ENCODE measurements at places on chromosomes 16 and 17.

GRCh38 chr17:66392783-66393437 is 90.5 kb downstream of the PRKCA start:
- no peak for DNase-seq

DNA sequence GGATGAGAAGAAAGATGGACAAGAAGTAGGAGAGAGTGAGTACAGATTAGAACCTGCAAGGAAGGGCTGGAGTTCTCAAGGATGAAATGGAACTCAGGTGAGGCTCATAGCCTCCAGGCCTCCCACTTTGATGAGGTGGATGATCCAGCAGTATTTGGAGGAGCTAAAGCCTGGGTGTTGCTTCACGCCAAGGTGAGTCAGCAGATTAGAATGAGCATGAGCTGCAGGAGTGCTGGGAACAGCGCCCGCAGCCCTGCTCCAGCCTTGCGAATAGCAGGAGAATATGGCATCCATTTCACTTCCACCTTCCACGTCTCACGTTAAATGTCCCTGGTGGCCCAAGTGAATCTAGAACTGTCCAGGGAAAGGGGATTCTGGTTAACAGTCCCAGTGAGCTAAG is 94.4 kb upstream of the CPHXL start:
- DNase-seq = no peak

DNA sequence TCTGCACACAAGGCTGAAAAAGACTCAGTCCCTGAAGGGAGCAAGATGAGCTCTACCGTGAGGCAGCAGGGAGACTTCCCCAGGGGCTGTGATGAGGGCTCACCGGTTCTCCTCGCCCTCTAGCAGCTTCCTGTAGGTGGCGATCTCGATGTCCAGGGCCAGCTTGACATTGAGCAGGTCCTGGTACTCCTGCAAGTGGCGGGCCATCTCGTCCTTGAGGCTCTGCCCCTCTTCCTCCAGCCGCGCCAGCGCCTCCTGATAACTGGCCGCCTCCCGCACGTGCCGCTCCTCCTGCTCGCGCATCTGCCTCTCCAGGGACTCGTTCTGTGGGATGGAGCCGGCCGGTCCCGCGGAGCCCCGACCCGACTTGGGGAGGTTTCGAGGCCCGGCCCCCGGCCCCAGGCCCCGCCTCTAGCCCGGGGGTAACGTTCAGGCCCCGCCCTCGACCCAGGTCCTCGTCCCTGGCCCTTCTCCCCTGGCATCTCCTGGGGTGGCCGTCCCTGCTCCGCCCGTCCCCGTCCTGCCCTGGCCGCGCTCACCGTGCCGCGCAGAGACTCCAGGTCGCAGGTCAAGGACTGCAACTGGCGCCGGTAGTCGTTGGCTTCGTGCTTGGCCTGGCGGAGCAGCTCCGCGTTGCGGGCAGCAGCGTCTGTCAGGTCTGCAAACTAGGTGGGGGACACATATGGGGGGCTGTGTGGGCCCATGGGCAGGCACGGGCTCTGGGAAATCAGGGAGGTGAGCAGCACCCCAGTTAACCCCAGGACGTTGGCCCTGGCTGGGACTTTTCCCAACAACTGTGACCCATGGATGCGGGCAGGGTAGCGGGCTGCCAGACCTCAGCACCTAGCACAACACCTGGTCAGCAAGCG is 3.9 kb downstream of the GFAP start:
- peak; percentile 48 for DNase-seq

DNA sequence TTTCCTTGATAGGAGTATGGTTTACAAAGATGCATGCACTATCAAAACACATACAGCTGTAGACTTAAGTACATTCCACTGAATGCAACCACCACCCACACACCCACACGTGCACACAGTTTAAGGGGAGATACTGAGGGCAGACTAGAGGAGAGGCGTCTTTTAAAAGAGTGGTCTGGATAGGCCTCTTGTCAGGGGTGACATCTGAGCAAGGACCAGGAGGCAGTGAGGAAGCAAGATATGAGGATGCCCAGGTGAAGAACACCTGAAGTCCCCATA is 12.6 kb downstream of the MPHOSPH6 start:
- no peak for DNase-seq

- peak; percentile 25 for DNase-seq
Measured at GRCh38 chr16:57723170-57723569, 12.4 kb upstream of the KATNB1 start.

DNA sequence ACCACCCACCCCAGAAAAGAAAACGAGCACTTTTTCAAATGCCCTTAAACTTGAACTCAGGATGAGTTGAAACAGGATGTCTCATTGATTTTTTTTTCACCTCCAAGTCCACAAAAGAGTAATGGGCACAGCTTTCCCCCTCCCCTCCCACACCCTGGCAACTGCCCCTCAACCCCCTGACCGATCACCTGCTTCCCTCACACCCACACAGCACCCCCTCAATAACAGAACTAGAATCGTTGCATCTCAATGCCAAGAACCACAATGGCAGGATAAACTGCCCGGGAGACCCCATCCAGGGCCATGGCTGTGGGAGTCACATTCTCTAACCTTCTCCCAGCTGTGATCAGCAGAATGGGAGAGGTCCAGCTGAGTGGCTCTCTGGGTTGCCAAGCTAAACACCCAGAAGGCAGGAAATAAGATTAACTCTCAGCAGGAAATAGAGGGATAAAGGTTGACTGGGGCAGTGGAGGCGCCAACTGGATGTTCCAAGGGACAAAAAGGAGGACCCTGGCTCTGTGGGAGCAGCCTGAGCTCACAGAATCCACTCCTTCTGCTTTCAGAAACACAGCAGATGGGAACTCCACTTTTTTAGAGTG is 128.0 kb upstream of the SDK2 start:
- DNase-seq = no peak

- DNase-seq = peak; percentile 63
Measured at GRCh38 chr17:16407911-16408588, 7.3 kb upstream of the TRPV2 start.

DNA sequence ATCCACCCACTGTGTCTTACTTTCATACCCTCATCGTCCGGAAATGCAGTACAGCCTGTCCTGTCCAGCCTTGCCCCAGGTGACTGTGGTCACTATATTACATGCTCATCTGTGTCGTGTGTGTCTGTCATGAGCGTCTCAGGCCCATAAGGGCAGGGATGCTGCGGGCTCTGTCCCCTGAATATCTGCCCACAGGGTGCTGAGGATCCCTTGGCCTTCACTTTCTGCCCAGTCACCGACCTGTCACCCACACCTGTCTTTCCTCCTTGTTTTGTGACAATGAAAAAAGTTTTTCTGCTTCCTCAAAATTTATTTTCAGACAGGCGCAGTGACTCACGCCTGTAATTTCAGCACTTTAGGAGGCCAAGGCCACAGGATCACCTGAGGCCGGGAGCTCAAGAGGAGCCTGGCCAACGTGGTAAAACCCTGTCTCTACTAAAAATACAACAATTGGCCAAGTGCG is 1.4 kb upstream of the CTRB1 start:
- DNase-seq = no peak

GRCh38 chr16:59385959-59386358 is 651.8 kb upstream of the GOT2 start:
- DNase-seq = peak; percentile 43

DNA sequence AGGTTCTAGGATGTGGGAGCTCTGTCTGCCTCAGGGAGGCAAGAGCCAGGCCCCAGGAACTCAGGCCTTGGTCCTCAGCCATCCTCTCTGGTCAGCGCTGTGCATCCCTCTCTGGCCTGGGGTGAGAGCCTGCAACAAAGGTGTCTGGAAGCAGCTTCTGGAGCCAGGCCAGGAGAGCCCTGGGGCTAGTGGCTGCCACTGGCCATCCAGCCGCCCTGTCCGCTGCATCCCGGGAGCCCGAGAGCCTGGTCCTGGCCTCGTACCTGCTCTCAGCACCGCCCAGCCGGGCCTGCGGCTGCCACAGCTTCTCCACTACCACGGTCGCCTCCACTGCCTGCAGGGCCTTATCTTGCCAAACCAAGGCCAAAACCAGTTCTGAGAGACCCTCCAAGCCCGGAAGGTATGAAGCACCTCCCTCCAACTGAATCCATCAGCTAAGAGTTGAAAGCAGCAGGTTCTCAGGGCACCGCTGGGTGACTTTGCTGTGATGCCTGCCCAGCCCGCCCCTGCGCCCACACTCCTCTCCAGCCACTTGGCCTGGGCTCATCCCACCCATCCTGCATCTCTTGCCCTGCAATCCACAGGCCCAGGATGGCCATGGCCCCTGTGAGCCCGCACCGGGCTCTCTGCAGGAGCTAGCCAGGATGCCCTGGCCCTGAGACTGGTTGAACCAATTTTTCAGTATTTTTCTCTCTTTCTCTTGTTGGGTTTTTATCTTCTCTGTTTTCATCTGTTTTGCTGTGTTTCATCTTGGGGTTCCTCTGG is 85.7 kb downstream of the AMFR start:
- no peak for DNase-seq

DNA sequence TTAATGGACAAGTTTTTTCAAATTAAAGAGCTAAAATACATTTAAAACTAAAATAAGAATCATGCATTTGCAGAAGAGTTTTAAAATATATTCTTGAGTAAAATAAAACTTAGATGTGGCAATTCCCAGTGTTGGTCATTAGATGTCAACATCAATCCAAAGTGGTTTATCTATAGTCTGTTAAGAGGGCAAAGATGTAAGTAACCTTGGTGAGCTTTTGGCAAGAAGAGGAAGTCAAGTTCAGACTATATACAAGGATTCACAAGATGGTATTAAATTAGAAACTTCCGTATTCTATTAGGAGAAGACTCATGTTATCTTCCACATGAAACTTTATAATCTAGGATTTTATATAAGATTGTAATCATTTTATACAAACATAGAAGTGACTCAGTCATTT is 73.1 kb downstream of the CEP95 start:
- DNase-seq = no peak

DNA sequence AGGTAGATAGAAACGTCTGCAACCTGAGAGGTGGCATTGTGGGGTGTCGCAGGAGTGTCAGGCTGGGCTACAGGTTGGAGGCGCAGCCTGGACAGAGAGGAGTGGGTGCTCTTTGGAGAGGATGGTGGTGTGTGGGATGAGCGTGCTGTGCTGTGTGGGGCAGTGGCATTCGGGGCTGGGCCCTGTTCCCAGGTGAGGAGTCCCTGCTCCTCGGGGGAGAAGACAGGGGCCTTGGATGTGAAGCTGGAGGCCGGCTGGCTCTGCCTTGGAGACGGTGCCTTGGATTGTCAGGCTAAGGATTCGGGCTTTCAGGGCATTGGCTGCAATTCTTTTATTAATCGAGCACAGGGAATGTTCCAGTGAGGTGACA is 69.3 kb downstream of the BANP start:
- no peak for DNase-seq

- DNase-seq = peak; percentile 50
Measured at GRCh38 chr17:2883544-2884213, 87.4 kb downstream of the RAP1GAP2 start.

DNA sequence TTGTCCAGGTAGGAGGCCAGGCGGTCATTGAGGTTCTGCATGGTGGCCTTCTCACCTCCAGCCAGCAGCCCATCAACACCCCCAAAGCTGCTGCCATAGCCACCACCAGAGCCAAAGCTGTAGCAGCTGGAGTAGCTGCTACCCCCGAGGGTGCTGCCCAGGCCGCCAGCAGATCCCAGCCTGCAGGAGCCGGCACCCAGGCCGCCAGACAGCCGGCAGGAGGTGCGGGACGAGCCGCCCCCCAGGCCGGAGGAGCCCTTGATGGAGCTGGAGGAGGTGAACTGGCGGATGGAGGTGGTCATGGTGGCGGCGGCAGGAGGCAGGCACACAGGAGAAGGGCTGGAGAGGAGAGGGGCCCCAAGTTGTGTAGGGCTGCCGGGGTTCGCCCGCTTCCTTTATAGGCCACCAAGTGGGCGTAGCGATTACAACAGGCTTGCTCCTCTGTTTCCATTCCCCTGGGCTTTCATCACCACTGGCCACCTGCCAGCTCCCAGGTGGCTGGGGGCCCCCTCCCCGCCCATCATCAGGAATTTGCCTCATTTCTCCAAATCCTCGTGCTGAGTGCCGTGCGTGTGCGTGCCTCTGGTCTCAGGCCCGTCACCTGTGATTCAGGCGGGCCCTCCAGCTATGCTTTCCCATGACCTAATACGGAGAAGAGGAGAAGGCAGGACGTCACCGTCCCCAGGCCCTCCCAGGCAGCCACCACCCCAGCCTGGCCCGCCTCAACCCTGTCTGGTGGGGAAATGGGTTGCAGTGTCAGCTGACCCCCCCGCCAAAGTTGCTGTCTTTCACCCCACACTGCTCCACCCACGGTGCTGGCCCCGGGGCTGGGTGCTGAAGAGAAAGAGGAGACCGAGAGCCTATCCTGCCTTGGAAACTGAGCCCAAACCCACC is at the start of gene KRT17:
TSS of gene KRT17 (minus strand) at position 368 of the 894 bp plus-strand sequence. CDS start at position 302, 66 bp downstream.
- DNase-seq = no peak

- no peak for DNase-seq
Measured at GRCh38 chr17:64573214-64573613, 66.4 kb downstream of the CEP95 start.

DNA sequence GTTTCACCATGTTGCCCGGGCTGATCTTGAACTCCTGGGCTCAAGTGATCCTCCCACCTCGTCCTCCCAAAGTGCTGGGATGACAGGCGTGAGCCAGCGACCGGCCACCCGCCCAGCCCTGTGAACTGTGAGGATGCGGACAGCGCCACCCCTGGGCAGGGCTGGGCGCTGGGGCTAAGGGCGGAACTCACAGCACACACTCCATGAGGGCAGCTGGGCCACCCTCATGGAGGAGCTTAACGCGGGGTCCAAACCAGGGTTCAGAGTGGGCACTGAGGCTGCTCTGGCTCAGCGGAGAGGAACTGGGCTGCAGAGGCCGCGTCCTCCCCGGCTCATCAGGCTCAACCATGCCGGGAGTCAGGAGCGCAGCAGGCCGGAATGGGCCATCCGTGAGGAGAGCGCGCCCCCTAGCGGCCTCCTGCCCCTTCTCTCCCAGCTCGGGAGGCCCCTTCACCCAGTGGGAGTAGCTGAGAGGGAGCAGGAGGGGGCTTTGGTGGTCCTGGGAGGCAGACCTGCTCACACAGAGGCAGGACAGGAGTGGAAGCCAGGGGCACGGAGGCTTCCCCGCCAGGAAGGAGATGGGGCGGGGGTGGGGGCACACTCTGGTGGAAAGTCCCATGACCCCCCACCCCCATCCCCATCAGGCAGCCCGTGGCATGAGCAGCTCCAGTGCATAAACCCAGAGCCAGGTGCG is 13.8 kb downstream of the CORO7 start:
- peak; percentile 79 for DNase-seq

- no peak for DNase-seq
Measured at GRCh38 chr17:38710985-38711384, 5.9 kb downstream of the MLLT6 start.

- no peak for DNase-seq
Measured at GRCh38 chr17:69417545-69418483, 3.3 kb downstream of the MAP2K6 start.

- DNase-seq = no peak
Measured at GRCh38 chr16:20859699-20860098, 40.5 kb downstream of the DCUN1D3 start.

DNA sequence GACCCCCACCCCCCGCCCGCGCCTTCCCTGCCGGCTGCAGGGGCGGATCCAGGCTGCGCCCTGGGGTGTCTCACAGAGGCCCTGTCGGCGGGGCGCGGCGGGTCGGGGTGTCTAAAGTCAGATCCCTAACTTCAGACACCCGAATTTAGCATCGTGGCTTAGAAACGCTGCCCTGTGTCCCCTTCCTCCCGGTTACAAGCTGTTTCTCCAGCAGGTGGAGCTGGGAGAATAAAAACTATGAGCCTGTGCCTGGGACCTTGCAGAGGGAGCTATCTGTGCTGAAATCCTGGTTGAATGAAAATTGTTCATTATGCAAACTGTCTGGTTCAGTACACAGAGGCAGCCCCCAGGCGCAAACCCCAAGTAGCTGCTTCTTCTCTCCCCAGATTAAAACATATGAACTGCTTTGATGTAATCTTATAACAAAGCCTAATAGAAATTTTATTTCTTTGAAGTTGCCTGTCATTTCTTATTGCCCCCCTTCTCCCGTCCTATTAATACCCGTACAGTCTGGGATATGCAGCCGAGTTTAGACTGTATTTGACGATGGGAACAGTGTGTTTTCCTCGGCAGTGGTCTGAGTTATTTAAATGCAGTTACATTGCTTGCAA is 79.0 kb downstream of the RPA1 start:
- peak; percentile 83 for DNase-seq
